ENCODE measurements at places on chromosomes 13 and 19.
A peak's percentile ranks its signal among the peaks of the same experiment; 100 is the strongest.

- DNase-seq: no peak
Measured at GRCh38 chr19:14370169-14370939, 10.9 kb upstream of the ADGRE5 start.

DNA sequence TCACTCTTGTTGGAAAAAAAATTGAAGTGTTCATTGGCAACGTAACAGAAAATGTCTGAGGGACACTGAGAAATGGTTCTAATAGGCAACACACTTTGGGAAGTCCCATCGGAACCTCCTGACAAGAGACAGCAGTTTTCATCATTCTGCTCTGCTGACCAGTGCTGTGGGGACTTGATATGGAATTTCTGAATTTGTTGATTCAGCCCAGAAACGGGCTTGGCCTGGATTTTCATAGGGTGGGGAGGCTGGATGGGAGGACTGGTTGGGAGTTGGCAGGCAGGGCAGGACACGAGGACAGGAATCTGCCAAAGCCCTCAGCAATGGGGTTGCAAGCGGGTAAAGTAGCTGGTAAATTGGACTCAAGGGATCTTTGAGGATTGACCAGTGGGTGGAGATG lies 96.5 kb downstream of the DCT start:
- no peak for DNase-seq

- DNase-seq: no peak
Measured at GRCh38 chr19:35462476-35462953, 14.5 kb downstream of the FFAR2 start.

- DNase-seq: no peak
Measured at GRCh38 chr19:5251096-5252065, 89.2 kb downstream of the PTPRS start.

- DNase-seq: no peak
Measured at GRCh38 chr19:18427080-18427742, 8.0 kb downstream of the SSBP4 start.

DNA sequence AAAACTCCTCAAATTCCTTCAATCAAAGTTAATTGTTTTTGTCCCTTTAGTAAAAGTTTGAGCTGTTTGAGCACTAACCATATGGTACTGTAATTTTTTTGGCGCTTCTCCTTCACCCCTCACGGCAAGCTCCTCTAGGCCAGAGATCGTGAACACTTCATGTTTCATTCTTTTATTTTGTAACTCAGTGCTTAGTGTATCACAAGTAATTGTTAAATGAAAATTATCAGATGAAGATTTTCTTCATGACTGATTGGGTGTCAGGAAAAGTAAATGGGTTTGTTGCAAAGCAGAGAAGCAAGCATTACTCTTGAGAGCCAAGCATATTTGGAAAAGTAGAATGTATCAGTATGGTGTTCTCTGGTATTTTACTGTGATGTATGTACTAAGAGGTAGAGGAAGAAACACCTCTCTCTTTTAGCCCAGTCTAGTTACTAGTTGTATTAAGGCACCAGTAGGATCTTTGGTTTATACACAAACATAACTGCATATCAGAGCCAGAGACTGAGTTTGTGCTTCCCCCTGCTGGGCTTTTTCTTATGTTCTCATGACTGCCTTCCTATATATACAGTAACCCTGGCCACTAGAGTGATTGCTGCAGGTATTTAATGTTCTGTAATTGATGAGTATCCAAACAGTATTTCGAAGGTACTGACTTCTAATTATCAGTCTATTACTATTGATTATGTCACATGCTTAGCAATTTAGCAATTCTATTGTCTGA lies 202.3 kb upstream of the KLHL1 start:
- DNase-seq: peak; percentile 84

DNA sequence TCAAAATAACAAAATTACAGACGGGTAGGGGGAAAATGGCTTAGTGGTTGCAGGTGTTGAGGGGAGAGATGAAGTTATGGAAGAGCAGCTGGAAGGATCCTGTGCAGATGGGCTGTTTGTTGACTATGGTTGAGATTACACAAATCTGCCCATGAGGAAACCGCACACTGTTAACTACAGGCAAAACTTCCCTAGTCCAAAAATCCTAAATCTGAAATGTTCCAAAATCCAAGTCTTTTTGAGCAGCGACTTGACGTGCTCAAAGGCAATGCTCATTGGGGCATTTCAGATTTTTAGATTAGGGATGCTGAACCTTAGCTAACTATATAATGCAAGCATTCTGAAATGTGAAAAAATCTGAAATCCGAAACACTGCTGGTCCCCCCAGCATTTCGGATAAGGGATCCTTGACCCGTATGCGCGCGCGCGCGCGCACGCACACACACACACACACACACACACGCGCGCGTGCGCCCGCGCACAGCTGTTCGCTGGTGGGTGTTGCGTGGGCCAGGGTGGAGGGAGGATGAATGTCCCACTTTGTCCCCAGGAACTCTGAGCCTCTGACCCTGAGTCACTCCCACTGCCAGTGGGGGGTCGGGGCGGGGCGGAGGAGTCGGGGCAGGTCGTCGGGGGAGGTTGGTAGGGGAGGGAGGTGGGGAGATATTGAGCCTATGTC lies 6.8 kb downstream of the F2RL3 start:
- no peak for DNase-seq

DNA sequence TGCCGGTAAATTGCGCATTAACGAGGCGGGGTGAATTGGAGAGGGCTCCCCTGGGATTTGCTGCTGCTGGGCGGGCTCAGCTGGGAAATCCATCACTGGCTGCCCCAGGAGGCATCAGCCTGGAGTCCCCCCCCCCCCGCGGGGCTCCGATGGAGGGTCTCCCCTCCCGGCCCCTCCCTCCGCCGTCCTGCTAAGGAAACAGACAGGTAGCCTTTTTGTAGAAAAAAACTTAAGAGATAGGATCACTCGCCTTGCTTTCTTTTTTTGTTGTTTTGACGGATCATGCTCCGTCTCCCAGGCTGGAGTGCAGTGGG lies 6.8 kb downstream of the TLE6 start:
- no peak for DNase-seq

DNA sequence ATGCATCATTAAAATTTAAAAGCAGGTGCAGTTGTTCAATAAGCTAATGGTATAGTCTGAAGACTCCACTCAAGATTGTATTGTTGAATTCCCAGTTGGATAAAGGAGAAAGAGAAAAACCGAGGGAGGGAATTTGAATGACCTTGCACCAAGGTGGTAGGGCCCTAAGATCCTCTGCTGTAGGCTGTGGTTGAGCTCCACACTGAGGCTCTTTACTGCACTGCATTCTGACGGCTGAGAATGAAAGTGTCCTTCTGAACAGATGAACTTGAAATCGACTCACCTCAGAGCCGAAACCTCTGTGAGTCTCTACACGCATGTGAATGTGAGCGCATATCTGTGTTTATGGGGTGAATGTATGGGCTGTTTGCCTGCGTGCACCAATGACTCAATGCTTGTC lies 388.9 kb upstream of the DACH1 start:
- DNase-seq: peak; percentile 56

GRCh38 chr13:40401911-40402776 lies 264.3 kb downstream of the FOXO1 start:
- peak; percentile 87 for DNase-seq

- DNase-seq: no peak
Measured at GRCh38 chr19:2854849-2855248, 12.3 kb upstream of the ZNF556 start.

GRCh38 chr19:55189403-55189835 lies 9.3 kb upstream of the SYT5 start:
- DNase-seq: no peak

- no peak for DNase-seq
Measured at GRCh38 chr13:19056355-19056880, 125.2 kb downstream of the TUBA3C start.

DNA sequence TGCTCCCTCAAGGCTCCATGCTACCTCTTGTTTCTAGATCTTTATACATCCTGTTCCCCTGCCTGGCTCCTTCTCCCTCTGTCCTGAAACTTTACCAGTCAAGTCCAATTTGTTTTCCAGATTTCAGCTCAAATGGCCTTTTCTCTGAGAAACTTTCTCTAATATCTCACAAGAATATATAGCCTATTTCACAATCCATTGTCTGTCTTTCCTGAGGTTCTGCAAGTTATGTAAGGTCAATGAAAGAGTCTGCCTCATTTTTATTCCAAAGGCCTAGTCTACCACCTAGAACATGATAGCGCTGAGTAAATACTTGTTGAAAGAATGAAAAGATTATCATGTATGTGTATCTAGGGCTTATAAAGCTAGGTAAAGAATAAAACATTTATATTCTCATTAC lies 348.8 kb downstream of the SPRY2 start:
- no peak for DNase-seq

GRCh38 chr13:107886118-107886517 lies 329.2 kb downstream of the LIG4 start:
- no peak for DNase-seq

- DNase-seq: no peak
Measured at GRCh38 chr19:45202637-45203036, 24.1 kb downstream of the BLOC1S3 start.

DNA sequence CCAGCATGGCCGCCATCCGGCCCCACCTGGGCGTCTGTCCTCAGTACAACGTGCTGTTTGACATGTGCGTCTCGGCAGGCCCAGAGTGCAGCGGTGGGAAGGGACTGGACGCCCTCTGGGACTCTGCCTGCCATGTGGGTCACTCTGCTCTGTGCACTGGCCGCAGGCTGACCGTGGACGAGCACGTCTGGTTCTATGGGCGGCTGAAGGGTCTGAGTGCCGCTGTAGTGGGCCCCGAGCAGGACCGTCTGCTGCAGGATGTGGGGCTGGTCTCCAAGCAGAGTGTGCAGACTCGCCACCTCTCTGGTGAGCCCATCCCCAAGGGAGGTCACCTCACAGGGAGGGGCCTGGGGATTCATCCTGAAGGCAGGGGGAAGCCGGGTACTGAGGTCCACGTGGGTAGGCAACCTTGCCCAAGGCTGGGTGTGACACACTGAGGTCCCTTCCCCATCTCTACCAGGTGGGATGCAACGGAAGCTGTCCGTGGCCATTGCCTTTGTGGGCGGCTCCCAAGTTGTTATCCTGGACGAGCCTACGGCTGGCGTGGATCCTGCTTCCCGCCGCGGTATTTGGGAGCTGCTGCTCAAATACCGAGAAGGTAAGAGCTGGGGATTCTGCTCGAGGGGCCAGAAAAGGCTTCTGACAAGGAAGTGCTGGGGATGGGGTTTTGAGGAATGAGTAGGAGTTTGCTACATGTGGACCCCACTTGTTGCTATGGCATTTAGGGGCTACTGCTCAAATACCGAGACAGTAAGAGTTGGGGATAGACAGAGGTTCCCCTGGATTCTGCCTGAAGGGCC lies 11.3 kb downstream of the ABCA7 start:
- no peak for DNase-seq

- no peak for DNase-seq
Measured at GRCh38 chr13:83810136-83810535, 72.1 kb downstream of the SLITRK1 start.

DNA sequence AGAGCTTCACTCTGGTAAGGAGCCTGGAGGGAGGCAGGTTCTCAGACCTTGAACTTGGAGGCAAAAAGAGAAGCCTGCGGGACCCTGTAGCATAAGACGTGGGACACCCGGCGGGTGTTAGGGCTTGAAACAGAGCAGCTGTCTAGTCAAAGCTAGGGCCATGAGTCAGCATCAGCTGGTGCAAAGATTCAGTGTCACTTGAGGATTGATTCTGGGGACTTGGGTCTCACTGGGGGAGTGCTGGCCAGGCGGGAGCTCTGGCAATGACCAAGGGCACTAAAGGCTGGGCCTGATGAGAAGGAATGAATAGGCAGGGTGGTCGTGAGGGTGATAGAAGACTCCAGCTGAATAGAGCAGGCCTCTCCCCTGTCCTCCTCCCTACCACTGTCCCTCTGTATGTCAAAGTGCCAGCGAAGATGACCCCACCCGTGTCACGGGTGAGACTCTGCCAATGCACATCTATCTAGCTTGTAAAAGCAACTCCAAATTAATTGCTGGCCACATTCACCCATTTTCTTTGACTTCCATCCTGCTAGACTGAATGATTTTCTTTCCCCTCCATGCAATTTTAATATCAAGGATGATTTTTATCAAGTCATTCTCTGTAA lies 97.1 kb downstream of the MBNL2 start:
- DNase-seq: no peak

DNA sequence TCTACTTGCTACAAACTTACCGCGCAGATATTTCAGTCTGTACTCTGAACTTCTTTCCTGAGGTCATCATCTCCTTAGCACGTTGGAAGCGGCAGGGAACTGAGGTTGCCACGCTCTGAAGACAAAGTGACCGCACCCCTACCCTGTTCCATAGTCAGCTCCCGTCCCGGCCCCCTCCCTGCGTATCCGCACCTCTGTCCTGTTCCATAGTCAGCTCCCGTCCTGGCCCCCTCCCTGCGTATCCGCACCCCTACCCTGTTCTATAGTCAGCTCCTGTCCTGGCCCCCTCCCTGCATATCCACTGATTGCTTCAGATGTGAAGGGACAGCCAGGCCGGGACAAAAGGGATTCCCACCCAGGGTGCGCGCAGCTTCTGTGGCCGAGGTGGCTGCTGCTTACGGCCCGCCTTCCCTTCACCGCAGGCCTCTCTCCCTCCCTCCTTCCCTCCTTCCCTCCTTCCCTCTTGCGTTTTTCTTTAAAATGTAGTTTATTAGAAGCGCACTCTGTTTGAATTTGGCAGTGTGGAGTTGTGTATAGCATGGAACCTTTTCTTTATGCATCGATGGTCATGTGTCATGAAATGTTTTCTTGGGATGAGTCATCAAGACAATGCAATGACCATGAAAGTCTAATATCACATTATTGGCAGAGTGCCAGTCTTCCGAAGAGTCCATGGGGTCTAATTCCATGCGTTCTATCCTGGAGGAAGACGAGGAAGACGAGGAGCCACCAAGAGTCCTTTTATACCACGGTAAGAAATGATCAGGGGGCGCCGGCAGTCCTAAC lies 21.9 kb upstream of the NDUFS7 start:
- no peak for DNase-seq

DNA sequence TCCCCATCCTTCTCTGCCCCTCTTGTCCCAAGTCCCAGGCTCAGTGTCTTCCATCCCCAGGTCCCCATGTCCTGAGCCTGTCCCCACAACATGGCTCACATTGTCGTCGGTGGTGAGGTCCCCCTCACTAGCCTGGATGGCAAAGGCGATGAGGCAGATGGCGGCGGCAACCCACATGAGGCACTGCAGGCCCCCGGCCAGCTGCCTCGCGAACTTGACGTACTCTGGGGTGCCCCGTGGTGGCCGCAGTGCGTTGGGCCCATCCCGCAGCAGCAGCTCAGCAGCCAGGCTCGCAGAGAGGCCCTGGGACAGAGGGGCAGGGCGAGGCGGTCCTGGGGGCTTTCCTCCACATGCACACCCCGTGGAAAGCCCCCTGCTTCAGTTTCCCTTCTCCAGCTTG lies 1.1 kb downstream of the ATP4A start:
- no peak for DNase-seq

DNA sequence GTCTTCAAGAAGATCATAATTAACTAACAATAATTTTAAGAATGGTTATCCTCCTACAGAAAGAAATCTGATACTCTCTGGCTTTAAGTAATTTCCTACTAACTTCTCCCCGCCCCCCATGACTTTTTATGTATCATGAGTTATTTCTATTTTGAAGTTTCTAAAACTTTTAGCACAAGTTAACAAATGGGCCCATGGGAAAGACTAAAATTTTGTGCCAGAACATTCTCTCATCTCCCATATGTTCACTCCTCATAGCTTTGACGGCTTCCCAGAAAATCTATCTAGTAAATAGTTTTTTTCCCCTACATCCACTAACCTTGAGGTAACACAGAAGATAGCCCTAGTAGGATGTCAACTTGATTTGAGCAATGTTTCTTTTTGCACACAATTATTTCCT lies 148.3 kb downstream of the POSTN start:
- no peak for DNase-seq

- DNase-seq: no peak
Measured at GRCh38 chr19:44675521-44675920, 4.2 kb downstream of the CEACAM19 start.

- DNase-seq: no peak
Measured at GRCh38 chr13:93467175-93467574, 240.6 kb downstream of the GPC6 start.
